ENCODE measurements at places on chromosomes 16 and 17.

DNA sequence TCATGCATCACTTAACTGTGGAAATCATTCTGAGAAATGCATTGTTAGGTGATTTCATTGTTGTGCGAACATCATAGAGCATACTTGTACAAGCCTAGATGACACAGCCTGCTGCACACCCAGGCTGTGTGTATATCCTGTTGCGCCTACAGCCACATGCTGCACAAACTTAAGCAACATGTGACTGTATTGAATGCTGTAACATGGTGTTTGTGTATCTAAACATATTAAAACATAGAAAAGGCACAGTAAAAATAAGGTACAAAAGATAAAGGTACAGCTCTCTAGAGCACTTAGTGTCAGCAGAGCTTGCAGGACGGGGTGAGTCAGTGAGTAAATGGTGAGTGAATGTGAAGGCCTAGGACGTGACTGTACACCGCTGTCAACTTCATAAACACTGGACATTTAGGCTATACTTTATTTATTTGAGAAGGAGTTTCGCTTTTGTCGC, 11.9 kb downstream of the FOXK2 start:
- no peak for DNase-seq

DNA sequence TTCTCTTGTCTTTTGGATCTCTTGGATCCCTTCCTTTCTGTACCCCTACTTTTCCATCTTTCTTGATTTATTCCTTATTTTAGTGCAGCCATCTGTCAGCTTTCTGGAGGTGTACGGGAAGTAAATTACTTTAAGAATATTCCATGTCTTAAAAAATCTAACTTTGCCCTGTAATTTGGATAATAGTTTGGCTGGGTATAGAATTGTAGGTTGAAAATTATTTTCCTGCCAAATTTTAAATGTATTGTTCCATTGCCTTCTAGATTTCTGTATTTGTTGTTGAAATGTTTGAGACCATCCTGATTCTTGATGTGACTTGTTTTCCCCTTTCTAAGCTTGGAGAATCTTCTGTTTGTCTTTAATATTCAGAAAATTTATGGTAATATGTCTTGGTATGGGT, 2.1 kb downstream of the DDX19B start:
- DNase-seq, result no peak

GRCh38 chr16:89619840-89620239, 6.4 kb downstream of the DPEP1 start:
- no peak for DNase-seq

DNA sequence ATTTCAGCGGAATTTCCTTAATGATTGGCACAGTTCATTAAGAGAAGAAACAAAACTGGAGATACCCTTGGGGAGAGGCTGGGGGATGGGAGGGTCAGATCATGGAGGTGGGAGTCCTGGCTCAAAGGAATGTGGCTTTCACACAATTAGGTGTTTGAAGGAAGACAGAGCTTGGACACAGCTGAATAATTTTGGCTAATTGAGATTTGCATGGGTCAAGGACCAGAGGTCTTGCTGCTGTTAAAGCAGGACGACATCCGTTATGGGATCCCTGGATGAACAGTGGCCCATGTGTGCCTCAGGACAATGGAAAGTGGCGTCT, 160.3 kb downstream of the HS3ST3B1 start:
- no peak for DNase-seq

- no peak for DNase-seq
These were observed 84.6 kb downstream of the MRTFB start for GRCh38 chr16:14155572-14156190.
